Amniotic stem cell (primary cell): ENCODE measurements at places on chromosomes 11 and 22.

- no peak for DNase-seq
Measured at GRCh38 chr11:57406337-57406904, 16.0 kb upstream of the PRG2 start.

- no peak for DNase-seq
Measured at GRCh38 chr11:66331542-66332370, 4.5 kb downstream of the RIN1 start.

DNA sequence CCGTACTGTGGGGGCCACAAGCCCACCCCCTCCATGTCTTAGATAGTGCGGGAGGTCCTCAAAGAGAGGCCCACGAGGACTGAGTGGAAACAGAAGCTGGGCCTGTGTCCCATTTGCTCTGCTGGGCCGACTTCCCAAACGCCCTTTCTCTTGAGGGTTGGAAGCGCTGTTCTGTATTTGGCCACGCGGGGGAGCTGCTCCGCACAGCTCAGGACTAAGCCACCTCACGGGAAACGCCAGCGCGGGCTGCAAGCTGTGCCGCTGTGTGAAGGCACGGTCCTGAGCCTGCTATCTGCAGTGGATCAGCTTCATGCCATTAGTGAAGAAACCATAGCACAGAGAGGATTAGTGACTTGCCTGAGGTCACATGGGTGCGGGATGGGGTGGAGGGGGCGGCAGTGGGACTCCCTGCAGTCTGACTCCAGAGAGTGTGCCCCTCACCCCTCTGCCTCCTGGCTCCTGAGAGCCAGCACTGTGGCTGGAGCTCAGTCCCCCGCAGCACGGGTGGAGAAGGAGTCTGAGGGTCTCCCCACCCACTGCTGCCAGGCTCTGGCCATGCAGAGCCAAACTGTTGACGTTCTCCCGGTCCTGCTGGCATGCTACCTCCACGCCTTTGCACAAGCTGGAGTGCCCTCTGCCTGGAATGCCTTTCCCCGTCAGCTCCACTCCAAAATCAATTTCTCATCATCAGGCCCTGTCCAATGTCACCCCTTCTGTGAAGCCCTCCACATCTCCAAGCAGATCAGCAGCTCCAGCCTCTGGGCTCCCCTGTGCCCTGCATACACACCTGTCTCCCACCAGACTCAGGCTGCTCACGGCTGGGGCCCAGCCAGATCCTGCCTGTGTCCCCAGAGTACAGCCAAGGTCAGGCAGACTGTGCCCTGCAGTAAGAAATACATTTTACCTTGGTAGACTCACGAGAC is 51.5 kb upstream of the LRRC32 start:
- DNase-seq: peak; percentile 73

DNA sequence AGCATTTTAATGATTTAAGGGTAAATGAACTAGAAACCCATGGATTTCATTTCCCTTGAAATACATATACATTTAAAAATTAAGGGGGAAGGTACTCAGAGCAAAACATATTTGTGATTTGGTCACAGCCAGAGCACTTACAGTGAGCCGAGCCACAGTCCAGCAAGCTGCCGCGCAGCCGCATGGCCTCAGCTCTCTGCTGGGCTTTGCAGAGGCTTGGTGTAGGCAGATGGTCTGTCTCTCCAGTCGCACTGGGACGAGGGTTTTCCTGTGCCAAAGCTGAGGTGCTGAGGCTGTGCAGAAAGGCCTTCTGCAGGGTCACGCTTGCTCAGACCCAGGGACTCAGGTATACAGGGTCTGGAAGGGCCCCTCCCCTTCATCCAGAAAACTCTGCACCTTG is 367.3 kb downstream of the OPCML start:
- no peak for DNase-seq

- no peak for DNase-seq
Measured at GRCh38 chr11:77089004-77089545, 13.6 kb upstream of the OMP start.

GRCh38 chr22:38832005-38832978 is 11.5 kb downstream of the NPTXR start:
- no peak for DNase-seq
